ENCODE measurements at places on chromosomes 6 and 20. TPM values are rescaled to one million over a fixed set of nuclear protein-coding genes. Genes with fewer than 3 reads are reported as not detected.
A peak's percentile ranks its signal among the peaks of the same experiment; 100 is the strongest.

- H3K27ac ChIP-seq, result no peak overlapping the region
- peaks cover 12% of the 10 kb centered on the region for H3K4me1 ChIP-seq
- no peak overlapping the region for H3K4me3 ChIP-seq
- no peaks in the 10 kb centered on the region for H3K36me3 ChIP-seq
- H3K27me3 ChIP-seq, result no peaks in the 10 kb centered on the region
Measured at GRCh38 chr6:139857143-139857542, 482.7 kb upstream of the CITED2 start.

GRCh38 chr6:47788498-47788884 lies 6.7 kb downstream of the OPN5 start:
- H3K27me3 ChIP-seq, result peaks cover 2% of the 10 kb centered on the region
- no peak overlapping the region for H3K27ac ChIP-seq
- H3K36me3 ChIP-seq, result no peaks in the 10 kb centered on the region
- DNase-seq, result no peak
- no peaks in the 10 kb centered on the region for H3K4me1 ChIP-seq

GRCh38 chr20:53899351-53900167 lies 170.8 kb downstream of the BCAS1 start:
- H3K27ac ChIP-seq, result peak overlapping the region; percentile 64
- no peak overlapping the region for H3K4me3 ChIP-seq
- no peaks in the 10 kb centered on the region for H3K36me3 ChIP-seq
- peaks cover 19% of the 10 kb centered on the region for H3K4me1 ChIP-seq
- no peaks in the 10 kb centered on the region for H3K27me3 ChIP-seq

DNA sequence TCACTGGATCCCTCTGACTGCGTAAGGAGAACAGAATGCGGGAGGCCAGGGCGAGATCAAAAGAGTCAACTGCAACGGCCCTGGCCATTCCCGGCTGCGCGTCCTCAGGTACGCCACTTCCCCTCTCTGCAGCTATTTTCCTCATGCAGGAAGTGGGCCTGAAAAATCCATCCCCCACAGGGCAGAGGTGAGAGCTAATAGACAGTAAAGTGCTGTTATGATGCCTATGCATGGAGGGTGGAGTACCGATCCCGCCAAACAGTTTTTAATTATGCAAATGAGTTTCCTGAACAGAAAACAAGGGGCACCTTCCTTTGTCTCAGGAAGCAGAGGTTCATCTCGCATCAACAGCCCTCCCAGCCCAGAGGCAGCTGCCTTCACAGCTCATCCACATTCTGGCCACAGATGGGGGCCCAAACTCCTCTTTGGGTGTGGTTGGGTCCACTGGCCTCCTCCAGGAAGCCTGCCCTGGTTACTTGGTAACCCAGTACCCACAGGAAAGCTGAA lies 9.3 kb downstream of the PREX1 start:
- H3K27me3 ChIP-seq, result no peaks in the 10 kb centered on the region
- H3K4me1 ChIP-seq, result no peaks in the 10 kb centered on the region
- no peaks in the 10 kb centered on the region for H3K36me3 ChIP-seq

DNA sequence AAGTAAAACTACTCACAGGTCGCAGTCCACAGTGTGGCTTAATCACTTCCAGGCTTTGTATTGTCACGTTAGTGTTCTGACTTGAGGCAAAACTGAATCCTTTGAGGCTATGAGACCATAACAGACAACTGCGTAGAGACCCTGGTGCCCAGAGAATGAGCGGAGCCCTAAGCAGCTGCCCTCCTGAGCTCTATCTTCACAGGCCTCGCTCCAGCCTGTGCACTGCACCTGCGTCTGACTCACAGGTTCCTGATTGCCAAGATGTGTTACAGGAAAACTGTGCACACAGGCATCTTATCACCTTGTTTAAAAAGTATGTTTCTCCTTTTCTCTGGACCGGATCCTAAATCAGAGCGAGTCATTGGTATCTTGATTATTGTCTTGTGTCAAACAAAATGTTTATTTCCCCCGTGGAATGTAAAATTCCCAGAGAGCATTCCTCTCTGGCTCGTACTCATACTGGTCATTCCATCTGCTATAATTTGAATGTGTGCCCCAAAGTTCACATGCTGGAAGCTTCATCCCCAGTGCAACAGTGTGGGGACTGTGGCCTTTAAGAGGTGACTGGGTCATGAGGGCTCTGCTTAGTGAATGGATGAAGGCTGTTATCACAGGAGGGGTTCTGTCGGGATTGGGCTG lies 25.7 kb downstream of the PRR18 start:
- H3K4me3 ChIP-seq, result no peak overlapping the region
- no peak overlapping the region for H3K27ac ChIP-seq
- H3K4me1 ChIP-seq, result no peaks in the 10 kb centered on the region
- no peaks in the 10 kb centered on the region for H3K27me3 ChIP-seq

DNA sequence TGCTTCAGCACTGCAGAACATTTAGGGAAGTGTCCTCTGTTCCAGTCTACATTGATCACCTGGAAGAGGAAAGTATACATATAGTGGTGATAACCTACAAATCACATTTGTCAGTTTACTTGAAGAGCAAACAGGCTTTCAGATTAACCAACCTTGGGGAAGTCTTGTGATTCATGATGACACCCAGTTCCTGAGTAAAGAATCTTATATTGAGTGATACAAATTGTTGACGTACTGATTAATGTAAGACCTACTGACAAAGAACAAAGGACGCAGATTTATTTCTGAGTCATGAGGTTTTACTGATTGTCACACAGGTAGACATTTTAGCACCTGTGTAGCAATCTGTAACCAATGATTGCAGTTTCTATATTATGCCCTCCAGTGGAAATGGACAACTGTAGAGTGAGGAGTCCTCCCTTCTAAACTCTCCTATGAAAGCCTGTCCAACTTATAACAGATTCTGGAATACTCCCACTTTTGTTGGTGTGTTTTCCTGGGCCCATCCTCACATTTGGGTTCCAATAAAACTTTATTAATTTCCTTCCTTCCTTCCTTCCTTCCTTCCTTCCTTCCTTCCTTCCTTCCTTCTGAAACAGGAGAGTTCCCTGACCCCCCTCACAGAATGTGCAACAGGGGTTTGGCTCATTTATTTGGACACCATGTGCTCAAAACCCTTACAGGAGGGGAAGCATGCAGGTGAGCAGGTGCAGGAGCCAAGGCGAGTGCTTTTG lies 113.5 kb downstream of the SLC35B3 start:
- no peaks in the 10 kb centered on the region for H3K36me3 ChIP-seq
- H3K27me3 ChIP-seq, result no peaks in the 10 kb centered on the region
- no peak overlapping the region for H3K4me3 ChIP-seq

- H3K27me3 ChIP-seq, result no peaks in the 10 kb centered on the region
- no peak overlapping the region for H3K27ac ChIP-seq
- no peaks in the 10 kb centered on the region for H3K4me1 ChIP-seq
- H3K4me3 ChIP-seq, result no peak overlapping the region
- H3K36me3 ChIP-seq, result no peaks in the 10 kb centered on the region
Measured at GRCh38 chr20:59829786-59830664, 103.4 kb downstream of the SYCP2 start.

DNA sequence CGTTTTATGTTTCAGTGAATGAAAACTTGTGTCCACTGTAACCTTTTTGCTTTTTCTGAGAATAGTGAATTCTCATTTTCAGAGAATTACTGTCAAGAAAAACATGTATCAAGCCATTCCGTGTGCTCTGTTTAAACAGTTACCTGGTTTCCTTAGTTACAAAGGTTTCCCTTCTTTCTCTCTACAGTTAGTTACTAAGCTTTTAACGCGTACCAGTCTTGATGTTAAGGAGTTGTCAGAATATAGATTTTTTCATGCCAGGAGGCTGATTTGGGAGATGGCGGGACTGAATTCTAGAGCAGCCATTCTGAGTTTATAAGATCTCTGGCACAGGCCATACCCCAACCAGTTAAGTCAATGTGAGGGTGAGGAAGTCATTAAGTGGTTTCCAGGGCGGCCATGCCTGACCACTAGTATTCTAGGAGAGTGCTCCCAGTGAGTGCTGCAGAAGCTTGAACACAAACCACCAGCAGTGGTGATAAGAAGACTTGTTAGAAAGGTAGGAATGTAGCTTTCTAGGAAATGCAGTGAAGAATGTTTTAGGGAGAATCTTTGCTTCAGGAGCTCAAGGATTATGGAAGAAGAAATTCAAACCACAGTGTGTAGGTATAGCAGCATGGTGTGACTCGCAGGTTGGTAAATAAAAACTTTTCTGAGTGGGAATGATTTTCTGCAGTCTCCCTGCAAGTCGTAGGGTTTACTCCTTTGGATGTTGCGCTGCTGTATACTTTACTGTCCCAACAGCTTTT lies 112.9 kb downstream of the JARID2 start:
- no peaks in the 10 kb centered on the region for H3K36me3 ChIP-seq
- no peak overlapping the region for H3K4me3 ChIP-seq
- no peaks in the 10 kb centered on the region for H3K4me1 ChIP-seq
- no peaks in the 10 kb centered on the region for H3K27me3 ChIP-seq
- no peak overlapping the region for H3K27ac ChIP-seq

- H3K27ac ChIP-seq, result no peak overlapping the region
- no peaks in the 10 kb centered on the region for H3K27me3 ChIP-seq
- DNase-seq, result peak; percentile 76
Measured at GRCh38 chr6:123829302-123829953, 25.8 kb downstream of the NKAIN2 start.

Gene PERP
- polyA plus RNA-seq, result 50.6 TPM

Gene LPA
- not detected for polyA plus RNA-seq

Gene APOBEC2
- polyA plus RNA-seq, result not detected

Gene POU3F2
- polyA plus RNA-seq, result not detected

Gene SYCP2
- 0.77 TPM for polyA plus RNA-seq

Gene PPP1R3D
- 2.4 TPM for polyA plus RNA-seq

Gene OR2H2
- polyA plus RNA-seq, result not detected

Gene SSTR4
- not detected for polyA plus RNA-seq
